ENCODE measurements at places on chromosomes 5 and 9. TPM values are rescaled to one million over a fixed set of nuclear protein-coding genes. Genes with fewer than 3 reads are reported as not detected.

The SUSD3 gene
- 1.4 TPM for polyA plus RNA-seq

The F2RL2 gene
- polyA plus RNA-seq: 83.1 TPM

The WNK2 gene
- polyA plus RNA-seq: not detected

The LAMC3 gene
- not detected for polyA plus RNA-seq

The C7 gene
- polyA plus RNA-seq: 17.1 TPM

Measured in AG04450 (cell line).